NCI-H446 treated with DMSO at 0.1 percent for 48 hours (cell line): ENCODE measurements at places on chromosomes 3 and 15.

DNA sequence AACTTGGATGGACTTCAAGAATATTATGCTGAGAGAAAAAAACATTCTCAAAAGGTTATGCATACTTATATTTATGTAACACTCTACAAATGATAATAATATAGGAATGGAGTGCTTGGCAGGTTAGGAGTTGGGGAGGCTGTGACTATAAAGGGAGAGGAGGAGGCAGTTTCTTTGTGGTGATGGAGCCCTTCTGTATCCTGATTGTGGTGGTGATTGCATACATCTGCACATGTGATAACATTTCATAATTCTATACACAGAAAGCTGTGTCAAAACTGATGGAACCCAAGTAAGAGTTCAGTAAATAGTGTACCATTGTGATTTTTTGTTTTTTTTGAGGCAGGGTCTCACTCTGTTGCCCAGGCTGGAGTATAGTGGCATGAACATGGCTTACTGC lies 31.7 kb upstream of the FAM3D start:
- no peak for DNase-seq

DNA sequence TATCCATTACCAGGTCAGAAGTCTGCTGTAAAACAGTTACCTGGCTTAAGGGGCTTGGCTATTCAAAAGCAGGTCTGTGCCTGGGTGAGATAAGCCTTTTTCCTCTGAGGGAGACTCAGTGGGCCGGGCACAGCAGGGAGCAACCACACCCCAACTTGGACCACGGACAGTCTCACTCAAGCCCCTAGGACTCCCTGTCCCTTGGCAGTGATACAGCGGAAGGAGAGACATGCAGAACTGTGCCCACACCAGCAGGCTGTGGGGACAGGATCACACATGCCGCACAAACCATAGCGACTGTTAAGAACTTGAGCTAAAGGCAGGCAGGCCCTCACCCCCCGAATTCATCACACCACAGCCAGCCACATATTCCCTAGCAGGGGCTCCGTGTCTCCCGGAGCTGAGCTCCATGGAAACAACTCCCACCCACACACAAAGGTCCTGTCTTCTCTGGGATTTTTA lies 2.8 kb upstream of the GP5 start:
- DNase-seq: no peak

DNA sequence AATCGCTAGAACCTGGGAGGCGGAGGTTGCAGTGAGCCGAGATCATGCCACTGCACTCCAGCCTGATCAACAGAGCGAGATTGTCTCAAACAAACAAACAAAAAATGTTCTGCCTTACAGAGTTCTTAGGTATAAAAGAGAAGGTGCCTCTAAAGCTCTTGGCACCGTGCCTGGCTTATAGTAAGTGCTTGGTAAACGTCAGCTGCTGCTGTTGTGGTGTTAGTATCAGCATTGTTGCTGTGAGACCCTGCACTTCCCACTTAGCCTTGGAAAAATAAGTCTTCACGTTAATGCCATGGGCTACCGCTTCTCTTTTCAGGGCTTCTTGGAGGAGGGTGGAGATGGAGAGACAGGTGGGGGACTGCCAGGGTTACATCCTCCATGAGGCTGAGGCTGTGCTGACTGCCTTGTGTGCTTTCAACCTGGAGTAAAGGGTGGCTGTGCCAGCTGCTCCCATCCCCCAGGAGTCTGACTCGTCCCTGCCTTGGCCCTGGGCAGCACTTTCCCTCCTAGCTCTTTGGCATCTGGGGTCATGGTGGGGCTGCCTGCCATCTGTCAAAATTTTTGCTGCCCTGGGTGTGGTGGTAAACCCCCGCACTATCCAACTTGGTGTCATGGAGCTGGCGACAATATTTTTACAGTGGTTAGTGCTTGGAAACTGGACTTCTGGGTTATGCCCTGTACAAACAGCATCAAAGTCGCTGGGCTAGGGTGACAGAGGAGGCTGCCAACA lies 17.8 kb downstream of the FLNB start:
- no peak for DNase-seq

DNA sequence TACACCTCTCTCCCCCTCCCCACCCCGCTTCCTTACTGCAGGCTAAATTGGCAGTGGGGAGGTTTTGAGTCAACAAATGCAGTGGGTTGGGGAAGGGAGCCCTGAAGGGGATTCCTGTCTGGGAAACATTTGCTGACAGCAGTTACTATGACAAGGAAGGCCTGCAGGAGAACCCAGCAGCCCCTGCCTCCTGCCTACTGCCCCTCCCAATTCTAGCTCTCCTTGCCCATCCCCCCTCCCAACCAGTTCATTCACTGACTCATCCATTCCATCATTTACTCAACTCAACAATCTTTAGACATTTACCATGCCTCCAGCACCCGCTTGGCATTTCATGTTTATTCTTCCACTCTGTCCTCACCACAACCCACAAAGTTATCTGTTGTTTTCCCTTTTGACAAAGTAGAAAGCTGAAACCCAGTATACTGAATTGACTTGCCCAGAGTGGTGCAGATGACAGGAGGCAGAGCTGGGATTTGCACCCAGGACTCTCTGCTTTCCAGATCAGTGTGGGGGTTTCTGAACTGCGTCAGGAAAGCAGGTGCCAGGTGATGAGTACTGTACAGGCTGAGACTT lies 75.0 kb downstream of the MAGEF1 start:
- DNase-seq: no peak

GRCh38 chr3:174440253-174440701 lies 418.9 kb upstream of the NAALADL2 start:
- peak; percentile 93 for DNase-seq
